CD8-positive, alpha-beta T cell (primary cell): ENCODE measurements at places on chromosomes 12 and 14.

DNA sequence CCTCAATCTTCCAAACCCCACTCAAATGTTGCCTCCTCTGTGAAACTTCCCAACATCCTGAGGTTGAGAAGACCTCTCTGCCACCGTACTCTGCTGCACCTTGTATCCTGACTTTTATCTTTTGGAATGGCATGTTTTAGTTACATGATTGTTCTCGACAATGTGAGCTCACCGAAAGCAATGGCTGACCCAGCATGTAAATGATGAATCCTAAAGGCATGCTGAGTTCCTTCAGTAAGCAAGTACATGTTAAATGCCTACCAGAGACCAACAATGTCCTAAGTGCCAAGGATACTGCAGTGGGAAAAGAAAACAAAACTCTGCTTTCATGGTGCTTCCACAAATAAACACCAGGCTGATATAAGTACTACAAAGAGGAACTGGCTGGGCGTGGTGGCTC lies 13.7 kb downstream of the PPP1R13B start:
- DNase-seq, result no peak

DNA sequence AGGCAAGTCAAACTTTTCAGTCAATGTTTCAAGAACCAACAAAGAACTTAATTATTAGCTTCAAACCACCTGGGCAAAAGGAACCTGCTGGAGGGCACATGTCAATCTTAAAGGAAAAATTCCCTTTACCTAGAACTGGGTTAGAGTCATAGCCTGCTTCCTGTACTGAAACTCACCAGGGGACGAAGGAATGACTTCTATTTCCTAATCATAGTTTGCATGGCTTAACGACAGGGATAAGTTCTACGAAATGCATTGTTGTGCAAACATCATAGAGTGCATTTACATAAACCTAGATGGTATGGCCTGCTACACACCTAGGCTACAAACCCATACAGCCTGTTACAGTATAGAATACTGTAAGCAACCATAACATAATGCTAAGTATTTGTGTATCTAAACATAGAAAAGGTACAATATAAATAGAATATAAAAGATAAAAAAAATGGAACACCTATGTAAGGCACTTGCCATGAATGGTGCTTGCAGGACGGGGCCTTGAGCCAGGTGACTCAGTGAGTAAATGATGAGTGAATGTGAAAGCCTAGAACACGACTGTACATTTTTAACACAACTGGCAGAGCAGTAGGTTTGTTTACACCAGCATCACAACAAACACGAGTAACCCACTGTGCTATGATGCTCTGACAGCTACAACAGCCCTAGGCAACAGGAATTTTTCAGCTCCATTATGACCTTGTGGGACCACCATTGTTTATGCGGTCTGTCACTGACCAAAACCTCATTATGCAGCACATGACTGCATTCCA lies 234.9 kb upstream of the CAND1 start:
- DNase-seq, result no peak

DNA sequence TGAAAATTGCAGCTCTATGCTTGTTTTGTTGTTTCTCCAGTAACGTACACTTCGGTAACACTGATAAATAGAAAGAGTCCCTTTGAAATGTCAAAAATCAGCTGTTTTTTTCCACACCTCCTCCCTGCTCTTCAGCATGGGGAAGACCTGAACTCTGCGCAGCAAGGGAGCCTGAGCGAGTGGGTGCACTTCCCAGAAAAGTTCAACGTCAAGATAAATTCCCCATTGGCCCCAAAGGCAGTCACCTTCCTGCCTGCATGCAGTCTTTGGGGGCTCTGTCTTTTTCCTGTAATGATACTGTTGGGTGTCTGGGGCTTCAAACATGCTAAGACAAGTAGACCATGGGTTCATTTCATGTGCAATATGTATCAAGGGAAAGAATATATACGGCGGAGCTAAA lies 8.8 kb upstream of the FOXG1 start:
- DNase-seq, result no peak

GRCh38 chr14:104973385-104974145 lies 4.6 kb downstream of the AHNAK2 start:
- no peak for DNase-seq

GRCh38 chr12:33721561-33721960 lies 281.9 kb upstream of the SYT10 start:
- DNase-seq, result no peak

DNA sequence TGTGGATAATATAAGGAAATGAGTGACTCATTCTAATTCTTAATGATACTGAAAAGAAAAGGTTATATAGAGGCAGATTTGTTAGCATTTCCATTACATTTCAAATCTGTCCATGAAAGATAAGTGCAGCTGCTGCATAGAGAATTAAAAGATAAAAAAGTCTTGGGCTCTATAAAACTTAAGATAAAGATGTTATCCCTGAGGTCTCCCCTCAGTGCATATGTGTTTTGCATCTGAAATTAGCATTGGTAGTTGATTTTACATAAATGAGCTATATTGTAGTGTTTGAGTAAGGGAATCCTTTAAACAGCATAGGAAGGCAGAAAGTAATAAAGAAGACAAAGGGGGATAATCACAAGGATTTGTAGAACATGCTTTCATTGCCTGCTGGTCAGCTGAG lies 206.2 kb downstream of the FSCB start:
- no peak for DNase-seq

DNA sequence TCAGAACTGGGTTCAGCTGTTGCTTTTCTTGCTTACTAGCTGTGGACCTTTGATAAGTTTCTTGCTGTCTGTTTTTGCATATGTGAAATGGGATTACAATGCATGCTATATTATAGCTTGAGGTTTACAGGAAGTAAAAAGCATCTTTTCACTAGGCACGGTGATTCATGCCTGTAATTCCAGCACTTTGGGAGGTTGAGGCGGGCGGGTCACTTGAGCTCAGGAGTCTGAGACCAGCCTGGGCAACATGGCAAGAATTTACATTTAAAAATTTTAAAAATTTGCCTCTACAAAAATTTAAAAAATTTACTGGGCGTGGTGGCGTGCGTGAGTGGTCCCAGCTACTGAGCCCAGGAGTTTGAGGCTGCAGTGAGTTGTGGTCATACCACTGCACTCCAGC lies 42.0 kb downstream of the CALM1 start:
- DNase-seq, result no peak

DNA sequence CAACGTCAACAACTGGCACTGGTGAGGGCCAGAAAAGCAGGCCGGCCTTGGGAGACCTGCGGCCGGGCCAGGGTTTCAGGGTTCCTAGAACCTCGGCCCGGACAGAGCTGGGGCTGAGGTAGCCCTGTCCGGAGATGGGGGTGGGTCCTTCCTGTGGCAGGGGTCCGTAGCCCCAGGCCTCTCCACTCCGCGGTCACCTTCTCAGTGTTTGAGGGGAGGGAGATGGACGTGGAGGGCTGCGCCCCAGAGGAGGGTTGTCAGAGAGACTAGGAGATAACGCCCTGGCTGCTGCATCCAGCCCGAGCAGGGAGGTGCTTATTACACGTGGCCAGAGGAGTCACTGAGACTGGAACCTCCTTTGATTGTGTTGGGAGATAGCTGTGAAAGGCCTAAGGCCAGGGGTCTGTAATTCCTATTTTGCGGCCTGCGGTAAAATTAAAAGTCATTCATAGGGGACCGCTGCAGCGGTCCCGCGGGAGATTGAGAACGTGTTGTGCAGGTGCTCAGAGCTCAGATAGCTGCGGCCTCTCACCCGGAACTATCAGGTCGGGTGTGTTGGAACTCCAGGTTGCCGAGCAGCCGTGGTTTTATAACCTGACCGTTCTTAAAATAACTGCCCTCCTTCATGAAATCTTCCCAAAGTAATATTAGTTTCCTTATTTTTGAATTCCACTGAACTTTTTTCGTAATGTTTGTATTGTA lies 507 bp downstream of the AHSA1 start:
- peak; percentile 0 for DNase-seq
